ENCODE measurements at places on chromosomes 7 and 10.

DNA sequence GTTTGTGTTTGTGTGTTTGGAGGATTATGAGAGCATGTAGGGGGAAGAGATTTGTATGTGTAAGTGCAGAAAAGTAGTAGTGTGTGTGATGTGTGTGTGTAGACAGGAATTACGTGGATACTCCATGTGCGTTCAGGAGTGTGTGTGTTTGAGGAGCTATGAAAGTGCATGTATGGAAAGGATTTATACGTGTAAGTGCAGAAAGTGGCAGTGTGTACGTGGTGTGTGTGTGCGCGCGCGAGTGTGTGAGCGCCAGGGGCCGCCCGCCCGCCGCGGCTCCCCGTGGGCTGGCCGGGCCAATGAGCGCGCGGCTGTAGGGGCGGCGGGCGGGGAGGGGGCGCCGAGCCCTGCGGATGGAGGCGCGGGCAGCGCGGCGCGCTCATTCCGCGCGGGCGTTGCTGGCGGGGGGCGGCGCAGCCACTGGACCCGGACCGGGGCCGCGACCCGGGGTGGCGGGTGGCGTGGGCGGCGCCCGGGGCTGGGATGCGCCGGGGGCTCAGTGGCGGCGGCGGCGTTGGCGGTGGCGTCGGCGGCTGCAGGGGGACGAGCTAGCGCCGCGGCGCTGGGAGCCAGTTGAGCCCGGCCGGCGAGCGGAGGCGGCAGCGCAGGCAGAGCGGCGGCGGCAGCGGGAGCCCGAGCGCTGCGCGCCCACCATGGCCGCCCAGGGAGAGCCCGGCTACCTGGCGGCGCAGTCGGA is at the start of gene BICC1:
BICC1 (plus strand) TSS at position 382 of the 697 bp plus-strand sequence; CDS start at position 654, 272 bp downstream.
- DNase-seq = no peak

- DNase-seq = no peak
Measured at GRCh38 chr7:138816650-138817049, 18.7 kb upstream of the ATP6V0A4 start.

- no peak for DNase-seq
Measured at GRCh38 chr10:86443936-86444335, 77.3 kb upstream of the GRID1 start.

DNA sequence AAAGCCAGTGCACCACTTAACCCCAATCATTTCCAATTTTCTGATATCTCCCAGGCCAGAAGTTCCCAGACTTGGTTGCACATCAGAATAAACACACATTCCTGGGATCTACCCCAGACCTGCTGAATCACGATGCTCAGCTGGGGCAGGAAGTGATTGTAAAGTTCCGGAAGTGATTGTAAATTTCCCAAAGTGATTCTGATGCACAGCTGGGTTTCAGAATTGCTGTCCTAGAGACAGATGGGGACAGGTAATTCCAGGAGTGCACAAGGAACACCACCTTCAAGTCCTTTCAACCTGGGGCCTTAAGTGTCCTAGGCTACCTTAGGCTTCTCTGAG is 104.2 kb upstream of the EEPD1 start:
- DNase-seq = no peak

DNA sequence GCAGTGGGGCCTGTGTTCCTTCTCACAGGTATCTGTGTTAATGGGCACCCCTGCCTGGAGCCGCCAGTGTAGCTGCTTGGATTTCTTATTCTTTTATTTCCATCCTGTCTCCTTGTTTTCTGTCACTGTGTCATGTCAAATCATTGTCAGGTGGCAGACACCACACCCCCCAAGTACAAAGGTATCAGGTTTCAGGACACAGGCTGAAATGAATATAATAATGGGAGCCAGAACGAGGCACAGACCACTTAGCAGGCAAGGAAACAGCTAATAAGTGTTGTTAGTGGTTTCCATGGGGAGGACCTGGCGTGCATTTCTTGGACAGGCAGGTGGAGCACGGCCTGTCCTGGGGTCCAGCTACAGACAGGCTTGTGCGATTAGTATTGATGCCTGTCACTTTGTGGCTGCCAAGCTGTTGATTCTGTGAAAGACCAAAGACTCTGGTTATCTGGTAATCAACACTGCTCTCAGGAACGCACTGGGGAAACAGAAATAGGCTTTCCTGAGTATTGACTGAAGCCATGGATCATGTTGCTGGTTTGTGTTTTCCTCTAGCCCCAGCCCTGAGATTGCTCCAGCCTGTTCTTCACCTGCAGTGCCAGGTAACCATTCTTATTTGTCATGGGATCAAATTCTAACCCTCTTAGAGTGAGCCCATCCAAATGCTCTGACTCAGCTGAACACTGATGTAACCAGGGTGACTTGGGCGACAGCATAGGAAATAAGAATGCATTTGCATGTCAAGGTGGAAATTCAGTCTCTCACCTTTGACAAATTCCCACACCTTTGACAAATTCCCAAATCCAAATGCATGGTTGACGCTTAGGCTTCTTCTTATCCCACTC is 1002.0 kb downstream of the LRMDA start:
- no peak for DNase-seq

DNA sequence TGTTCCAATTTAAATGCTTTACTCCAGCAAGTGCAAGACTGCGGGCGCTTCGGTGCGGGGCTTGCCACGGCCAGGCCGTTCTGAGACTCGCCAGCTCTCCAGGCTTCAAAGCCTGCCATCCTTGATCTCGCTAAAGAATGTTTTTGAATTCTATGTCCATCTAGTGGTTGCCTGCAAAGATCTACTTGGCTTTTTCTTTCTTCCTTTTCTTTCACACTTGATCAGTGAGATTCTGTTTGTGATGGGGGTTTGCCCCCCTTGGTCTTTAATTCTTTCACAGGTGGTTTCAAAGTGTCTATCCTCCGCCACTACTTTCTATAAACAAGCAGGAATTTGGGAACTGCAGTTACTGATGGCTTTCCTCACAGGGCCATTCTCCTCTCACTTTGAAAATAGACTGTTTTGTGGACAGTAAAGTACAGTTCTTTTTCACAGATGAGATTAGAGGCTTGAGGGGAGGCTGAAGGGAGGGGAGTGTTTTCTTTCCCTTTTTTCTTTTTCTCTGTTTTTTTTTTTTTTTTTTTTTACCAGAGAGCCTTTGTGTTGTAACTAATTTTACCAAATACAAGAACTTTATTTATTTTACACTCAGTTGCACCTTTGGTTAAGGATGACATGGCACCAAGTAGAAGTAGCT is 15.2 kb upstream of the FBXW4 start:
- no peak for DNase-seq

DNA sequence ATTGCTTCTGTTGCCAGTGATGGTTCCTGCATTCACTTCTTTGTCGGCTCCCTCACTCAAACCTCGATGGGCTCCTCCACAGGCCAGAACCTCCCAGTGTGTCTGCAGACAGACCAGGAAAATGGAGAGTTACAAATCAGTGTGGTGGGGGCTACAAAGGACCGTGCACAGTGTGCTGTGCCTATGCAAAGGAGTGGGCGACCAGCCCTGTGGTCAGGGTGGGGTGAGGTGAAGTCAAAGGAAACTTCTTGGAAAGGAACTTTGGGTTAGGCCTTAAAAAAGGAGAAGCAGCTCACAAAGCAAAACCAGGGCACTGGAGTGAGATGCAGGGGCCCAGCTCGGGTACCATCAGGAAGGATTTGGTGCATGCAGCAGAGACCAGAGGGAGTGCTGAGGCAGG is 304.3 kb upstream of the ZMIZ1 start:
- DNase-seq = no peak

GRCh38 chr10:105398202-105398601 is 757.1 kb downstream of the SORCS3 start:
- no peak for DNase-seq

DNA sequence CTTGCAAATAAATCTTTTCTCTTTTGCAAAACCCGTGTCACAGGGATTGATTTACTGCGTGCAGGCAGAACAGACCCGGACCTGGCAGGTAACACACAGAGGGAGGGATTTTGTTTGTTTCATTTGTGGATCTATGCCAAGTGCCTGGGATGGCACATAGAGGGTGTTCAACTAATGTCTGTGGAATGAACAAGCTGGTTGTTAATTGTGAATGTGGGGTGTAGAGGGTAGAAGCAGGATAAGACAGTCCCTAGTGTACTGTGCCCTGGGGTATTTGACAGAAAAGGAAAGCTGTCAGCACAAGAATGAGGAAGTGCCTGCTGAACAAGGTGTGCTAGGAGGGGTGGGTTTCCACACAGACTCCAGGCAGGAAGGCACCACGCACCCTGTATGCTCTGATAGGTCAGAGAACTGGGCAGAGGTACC is 331.8 kb downstream of the CALN1 start:
- DNase-seq = no peak

- no peak for DNase-seq
Measured at GRCh38 chr10:120990831-120991230, 139.7 kb downstream of the WDR11 start.

DNA sequence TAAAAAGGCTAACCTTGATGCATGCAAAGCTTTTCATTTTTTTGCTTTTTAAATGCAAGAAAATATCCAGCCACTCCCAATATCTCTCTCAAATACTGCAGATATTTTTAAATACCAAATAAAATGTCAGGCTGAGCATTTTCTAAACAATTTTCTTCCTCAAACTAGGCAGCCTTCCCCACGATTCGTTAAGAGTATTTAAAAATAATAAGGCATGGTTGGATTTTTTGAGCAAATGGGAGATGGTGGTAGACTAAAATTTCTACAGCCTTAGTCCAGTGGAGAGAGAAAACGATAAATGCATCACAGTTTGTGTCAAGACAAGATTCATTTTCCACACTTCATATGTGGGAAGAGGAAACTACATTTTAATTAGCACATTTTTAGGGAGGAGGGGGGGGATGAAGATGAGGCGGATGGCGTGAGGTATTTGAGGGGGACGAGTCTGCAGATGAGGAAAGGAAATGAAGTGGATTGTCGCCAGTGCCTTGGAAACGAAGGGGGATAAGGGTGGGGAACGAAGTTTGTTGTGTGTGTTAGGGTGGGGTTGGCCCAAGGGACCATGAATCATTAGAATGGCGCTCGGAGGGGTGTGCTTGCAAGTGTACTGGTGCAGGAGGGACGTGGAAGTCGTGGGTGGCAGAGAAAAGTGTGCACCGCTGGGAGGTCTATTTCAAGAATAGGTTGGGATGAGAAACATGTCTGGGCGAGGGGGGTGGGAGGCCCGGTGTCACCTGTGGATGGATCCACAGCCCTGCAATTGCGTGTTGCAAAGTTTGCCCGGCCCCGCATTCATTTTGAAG is 1.2 kb upstream of the ADD3 start:
- DNase-seq = no peak

DNA sequence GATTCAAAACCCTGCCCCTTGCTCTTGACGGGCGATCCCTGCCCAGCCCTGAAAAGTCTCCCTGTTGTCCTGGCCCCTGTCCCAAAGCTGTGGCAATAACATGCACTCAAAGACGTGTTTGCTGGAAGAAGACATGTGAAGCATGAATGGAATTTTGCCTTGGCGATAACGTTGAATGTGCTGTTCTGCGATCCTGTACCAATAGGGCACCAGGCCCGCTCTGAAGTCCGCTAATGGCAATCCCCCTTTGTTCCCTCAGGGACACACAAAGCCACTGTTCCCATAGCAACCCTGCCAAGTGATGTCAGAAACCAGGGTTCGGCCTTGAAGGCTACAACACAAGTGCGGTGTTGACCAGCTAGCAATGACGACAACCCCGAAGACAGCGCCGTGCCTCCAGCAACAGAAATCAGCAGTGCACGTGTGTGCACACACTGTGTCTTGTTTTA is 284.6 kb downstream of the KLF6 start:
- DNase-seq = no peak

DNA sequence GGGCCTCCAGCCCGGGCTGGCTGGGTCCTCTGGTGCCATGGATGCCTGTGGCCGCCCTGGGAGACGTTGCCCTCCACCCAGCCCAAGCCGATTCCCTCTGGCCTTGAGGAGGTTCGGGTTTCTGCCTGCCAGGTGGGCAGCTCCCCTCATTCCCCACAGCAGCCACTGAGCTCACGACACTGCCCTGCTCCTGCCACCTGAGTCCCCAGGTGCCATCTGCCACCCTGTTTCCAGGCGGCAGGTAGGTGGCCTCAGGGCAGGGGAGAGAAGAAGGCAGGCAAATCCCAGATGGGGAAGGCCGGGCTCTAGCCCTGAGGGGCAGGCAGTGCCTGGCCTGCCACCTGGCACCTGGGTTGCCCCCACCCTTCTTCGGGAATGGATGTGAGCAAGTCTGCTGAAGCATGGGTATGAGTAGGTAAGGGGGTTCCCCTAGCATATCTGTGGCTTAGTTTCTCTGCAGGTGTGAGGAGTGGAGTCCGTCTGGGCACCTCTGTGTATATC is 92.2 kb upstream of the PPIF start:
- DNase-seq = no peak

DNA sequence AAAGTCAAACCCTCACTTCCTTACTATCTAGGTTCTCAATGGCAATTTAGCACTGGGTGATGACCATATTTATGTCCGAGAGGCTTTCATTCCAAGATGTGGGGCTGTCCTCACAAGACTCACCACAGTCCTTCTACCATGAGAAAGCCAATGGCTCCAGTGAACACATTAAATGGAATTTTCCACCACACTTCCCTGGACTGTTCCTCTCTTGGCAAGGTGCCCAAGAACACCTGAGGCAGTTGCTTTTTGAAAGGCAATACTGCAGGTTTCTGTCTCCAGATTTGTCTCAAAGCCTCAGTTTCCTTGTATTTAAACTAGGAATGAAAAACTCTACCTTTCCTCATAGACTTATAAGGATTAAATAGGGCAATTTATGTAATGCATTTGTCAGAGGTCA is 24.2 kb downstream of the AFAP1L2 start:
- DNase-seq = no peak

DNA sequence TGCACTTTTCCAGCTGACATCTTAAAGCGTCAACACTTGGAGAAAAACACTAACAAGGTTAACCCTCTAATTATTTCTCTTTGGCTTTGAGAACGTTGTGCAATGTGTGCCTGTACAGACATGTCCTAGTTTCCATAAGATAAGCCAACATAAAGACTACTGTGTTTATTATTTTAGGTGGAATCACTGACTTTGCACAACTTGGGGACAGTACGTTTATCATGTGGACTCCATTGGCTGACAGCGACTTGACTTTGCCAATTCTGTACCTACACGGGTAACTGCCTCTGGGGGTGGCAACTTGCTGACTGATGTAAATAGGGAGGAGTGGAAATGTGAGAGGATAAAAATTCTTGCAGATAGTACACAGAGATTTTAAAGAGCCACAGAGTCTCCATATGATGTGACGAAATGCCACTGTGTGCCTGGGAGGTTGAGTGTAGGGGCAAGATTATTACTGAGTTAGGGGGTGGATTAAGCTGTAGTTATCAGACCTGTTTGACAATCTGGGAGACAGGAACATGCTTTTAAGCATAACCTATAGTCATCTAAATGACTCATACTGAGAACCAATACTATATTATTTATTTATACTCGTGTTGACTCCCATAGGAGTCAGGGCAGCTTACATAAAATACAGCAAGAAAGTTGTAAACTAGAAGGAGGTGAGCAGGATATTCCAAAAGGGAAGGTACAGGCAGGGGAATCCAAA is 21.0 kb downstream of the SLC13A4 start:
- no peak for DNase-seq

GRCh38 chr7:100122067-100122466 is 2.6 kb downstream of the CNPY4 start:
- no peak for DNase-seq

DNA sequence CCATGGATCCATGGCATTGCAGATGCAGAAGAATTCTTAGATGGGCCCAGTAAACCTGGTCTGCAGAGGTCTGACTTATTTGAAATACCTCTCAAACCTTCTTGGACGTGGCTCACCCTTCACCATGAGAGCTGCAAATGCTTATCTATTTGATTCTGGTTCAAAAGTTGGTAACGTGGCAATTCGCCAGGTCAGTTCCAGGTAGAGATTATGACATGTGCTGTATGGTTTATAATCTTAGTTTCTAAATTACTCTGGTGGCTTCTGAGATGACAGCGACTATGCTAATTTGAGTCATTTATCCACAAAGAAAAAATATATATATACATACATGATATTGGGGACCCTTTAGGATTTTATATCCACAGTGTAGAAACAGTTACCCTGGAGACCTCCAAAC is 68.8 kb downstream of the NRP1 start:
- DNase-seq = no peak
